KG1 (cell line): ENCODE measurements at places on chromosomes 3 and 15.

DNA sequence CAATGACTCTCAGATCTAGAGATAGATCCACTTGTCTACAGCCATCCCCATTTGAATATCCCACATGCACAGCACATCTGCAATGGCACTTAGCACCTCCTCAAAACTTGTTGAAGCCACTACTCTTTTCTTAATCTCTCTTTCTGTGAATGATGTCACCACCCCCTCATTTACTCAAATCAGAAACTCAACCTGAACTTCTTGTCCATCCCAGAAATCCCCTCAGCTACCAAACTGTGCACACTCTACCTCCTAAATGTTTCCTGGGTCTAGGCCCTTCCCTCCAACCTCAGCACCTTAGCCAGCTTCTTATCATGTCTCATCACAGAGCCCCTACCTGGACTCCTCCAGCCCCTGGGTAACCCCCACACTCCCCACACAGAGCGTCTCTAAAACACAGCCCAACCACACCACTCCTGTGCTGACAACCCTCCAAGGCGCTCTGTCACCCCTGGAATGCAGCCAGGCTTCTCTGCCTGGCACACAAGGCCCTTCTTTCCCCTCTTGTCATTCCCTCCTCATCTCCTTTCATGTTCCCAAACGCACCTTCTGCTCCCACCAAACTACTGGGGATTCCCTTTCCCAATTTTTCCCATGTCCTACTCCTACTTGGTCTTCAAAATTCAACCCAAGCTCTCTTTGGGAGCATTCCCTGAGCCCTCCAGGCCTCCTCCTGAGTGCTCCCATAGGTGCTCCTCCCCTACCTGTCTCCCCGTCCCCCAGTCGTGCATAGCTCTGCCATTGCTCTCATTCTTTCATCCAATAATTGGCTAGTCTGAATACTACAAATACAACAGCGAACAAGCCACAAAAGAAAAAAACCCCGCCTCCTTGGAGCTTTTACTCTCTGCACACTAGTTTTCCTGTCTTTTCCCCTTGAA lies 39.8 kb upstream of the ZBTB38 start:
- DNase-seq: no peak

- DNase-seq: no peak
Measured at GRCh38 chr15:59105854-59106253, 908 bp downstream of the CCNB2 start.

DNA sequence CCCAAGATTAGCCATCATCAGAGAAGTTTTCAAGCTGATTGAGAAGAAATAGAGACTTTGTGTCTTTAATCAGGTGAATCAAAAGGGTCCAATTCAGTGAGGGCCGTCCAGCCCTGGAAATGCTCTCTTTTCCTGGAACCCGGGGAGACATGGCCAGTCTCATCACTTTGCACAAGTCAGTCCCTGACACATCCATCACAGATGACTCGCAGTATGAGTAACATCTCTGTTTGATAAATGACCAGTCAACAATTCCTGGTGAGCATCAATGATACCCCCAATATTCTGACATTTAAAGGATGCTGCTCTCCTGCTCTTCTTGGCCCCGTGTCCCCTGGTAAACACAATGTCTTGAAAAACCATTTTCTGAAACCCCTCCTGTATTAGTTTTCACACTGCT lies 26.7 kb downstream of the C3orf20 start:
- DNase-seq: no peak

DNA sequence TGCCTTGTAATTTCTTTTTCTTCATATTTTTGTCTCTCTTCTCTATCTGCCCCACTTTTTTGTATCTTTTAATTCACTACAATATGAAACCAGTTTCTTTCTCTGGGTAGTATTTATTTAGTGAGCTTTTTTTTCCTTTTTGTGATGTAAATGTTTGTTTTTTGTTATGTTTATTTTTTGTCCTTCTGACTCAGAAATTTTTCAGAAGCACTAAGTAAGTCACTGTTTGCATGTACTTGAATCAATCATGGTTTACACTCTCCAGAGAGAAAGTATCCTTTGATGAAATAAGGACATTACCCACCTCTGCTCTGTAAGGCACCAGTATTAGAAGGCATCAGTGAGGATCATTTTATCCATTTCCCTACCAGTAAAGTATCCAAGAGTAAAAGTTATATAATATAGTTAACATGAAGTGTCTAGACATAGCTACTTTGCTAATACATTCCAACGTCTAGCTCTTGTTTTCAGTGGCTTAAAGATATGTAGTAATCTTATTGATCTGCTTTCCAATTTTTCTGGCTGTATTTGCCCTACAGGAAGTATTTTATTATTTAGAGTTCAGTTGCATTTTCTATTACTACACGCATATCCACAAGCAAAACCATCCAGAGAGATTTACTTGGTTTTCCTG lies 25.4 kb downstream of the FILIP1L start:
- no peak for DNase-seq

DNA sequence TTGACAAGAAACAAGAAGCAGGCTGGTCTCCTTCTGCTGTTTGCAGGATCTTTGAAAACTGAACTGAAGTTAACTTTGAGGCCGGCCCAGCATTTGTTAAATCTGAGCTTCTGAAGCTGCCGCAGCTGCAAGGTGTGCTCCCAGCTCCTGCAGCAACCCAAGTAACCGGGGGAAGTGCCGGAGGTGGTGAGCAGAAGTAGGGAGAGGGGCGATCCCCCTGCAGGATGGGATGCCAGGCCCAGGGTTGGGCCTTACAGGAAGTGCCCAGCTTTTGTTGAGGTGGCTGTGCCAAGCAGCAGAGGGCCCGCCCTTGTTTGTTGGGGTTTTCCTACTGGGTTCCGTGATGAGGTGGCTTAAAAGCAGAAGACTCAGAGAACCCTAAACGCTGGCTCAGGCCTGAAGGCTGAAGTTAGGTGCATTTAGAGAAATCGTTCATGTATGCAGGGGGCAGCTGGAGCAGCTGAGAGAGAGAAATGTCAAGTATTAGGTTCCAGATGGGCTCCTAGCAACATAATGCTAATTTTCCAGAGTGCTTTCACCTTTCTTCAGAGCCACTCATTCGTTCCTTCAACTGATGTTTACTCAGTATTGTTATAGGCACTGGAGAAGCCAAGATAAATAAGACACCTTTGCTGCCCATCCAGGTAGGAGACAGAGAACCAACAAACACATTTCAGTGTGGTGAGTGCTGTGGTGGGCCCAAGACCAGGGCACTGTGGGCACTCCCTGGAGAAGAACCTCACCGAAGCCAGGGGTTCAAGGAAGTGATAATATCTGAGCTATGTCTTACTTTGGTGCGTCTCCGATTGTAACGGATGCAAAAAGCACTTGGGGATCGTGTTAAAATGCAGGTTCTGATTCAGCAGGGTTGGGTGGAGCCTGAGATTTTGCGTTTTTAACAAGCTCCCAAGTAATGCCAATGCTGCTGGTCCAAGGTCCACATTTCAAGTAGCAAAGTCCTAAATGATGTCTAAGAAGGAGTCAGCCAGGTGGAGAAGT lies 42.2 kb upstream of the PLCL2 start:
- no peak for DNase-seq

- DNase-seq: no peak
Measured at GRCh38 chr15:63749330-63749942, 84.3 kb downstream of the HERC1 start.

GRCh38 chr3:133475245-133476010 lies 75.6 kb downstream of the BFSP2 start:
- DNase-seq: no peak

DNA sequence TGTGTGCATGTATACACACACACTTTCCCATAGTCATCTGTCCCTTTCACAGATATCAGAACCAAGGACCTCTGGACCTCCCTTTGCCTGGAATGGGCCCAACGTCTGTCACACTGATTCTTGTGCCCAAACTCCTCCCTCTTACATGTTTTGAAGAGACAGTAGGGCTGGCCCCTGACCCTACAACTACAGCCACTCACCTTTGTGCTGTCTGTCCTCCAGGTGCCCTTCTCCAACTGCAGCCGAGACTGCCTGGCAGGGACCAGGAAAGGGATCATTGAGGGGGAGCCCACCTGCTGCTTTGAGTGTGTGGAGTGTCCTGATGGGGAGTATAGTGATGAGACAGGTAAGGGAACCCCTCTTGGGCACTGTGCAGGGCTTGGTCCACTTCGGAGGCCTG lies 43.2 kb upstream of the CSTA start:
- DNase-seq: no peak

GRCh38 chr3:141065258-141065657 lies 14.1 kb downstream of the SPSB4 start:
- no peak for DNase-seq

DNA sequence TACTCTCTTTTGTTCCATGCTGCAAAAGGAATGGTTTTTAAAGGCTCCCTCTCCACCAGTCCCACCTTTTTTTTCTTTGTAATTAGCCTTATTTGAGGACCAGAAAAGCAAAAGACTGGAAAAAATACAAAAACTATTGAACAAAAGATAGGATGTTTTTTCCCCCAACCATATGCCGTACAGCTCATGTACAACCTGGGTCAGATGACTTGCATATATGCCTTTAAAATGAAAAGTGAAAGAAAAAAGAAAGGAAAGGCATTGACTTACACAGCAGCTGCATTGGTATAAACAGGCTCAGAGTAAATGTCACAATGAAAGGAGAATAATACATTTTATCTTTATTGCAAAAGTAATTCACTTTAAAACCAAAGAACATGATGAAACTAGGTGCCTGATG lies 69.5 kb upstream of the CMC1 start:
- no peak for DNase-seq

DNA sequence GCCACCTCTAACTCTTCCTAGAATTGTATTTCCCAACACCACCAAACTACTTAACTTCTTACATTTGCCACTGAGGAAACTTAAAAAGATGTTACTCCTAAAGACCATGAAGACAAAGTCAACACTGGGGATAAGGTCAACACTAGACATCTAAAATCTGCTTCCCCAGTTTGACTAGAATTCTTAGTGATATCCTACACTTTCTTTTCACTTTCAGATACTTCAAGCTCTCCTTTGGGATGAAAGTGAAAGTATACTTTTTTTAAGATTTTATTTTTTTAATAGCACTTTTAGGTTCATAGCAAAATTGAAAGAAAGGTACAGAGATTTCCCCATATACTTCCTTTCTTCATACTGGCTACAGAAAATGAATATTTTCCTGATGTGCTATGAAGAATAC lies 32.6 kb downstream of the GOLIM4 start:
- no peak for DNase-seq

- no peak for DNase-seq
Measured at GRCh38 chr15:79099692-79100091, 9.1 kb upstream of the RASGRF1 start.

DNA sequence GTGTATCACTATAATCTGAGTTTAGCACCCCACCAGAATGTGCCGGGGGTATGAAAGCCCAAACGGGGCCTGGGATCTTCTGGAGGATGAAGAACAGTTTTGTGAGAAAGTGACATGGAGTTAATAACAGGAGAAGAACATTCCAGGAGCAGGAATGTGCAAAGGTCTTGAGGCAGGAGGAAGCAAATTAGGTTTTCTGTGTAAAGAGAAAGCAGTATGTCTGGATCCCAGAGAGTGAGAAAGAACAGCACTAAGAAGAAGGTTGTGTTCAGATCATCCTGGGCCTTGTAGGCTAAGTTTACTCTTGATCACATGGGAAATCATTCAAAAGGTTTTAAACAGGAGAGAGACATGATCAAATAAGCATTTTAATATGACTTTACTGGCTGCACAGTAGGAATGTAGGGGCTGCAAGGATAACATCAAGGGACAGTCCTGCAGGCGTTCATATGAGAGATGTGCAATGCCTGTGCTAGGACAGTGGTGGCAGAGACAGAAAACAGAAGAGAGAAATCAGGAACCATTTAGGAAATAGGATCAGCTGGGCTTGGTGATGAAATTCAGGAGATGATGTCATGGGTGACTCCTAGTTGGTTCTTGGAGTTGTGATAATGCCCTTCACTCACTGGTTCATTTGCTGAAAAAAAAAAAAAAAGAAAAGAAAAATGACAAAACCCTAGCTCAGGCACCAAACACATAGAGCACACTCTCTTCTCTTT lies 113.5 kb downstream of the TNIK start:
- no peak for DNase-seq

DNA sequence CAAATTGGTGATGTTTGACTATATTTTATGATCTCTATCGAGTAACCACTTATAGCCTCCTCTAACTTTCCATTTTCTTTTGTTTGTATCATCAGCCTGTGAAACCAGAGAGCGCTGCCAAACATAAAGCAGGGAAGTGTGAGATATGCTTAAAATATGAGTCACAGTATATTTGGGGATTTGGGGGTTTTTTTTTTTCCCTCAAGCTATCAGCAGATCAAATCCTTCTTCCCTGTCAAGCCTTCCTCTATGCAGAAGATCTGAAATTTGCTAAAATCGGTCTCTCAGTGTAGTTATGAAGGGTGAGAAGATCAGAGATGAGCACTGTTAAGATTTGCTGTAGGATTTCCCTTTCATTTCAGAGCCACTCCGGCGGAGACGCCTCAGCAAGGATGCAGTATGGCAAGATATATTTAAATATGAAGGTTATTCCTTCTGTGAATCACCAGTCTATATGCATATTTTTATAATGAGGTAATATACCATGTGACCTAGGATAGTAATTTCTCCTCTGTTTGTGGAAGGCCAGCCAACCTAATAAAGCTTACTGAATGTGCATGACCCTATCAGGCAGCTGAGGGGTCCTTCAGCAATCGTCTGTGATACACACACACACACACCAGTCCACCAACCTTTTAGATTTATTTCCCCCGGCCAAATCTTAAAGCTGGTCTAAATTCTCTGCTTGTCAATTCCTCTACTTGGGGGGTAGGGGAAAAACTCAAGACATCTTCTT lies 474.1 kb downstream of the FOXP1 start:
- DNase-seq: no peak

DNA sequence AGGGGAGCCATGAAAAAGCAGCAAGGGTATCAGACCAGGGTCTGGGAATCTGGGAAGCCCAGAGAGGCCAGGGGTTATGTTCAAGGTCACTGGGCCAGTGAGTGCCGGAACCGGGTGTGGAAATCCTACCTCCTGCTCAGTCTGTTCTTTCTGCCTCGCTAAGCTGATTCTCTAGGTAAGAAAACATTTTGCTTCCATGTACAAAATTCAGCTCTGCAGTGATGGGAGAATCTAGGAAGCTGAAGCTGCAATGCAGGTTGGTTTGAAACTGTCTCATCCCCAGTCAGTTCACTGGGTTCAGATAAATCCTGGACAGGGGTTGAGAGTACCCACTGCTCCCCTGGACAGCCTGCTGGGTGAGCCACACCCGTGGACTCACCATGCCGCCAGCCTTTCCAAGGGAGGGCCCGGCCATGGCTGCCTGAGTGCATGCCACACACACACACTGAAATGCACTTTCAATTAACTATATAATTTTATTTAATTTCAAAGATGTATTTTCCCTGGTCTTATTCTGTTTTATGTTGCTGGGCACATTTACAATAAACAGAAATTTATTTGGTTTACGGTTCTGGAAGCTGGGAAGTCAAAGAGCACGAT lies 108.4 kb downstream of the CORO2B start:
- no peak for DNase-seq
